ENCODE measurements at places on chromosomes 13 and 19. TPM values are rescaled to one million over a fixed set of nuclear protein-coding genes. Genes with fewer than 3 reads are reported as not detected.

- no peak for DNase-seq
Measured at GRCh38 chr13:100290165-100290801, 201.4 kb downstream of the PCCA start.

GRCh38 chr13:32728327-32728726 lies 142.1 kb downstream of the PDS5B start:
- no peak for DNase-seq

GRCh38 chr13:111353508-111353907 lies 33.1 kb downstream of the TEX29 start:
- no peak for DNase-seq

DNA sequence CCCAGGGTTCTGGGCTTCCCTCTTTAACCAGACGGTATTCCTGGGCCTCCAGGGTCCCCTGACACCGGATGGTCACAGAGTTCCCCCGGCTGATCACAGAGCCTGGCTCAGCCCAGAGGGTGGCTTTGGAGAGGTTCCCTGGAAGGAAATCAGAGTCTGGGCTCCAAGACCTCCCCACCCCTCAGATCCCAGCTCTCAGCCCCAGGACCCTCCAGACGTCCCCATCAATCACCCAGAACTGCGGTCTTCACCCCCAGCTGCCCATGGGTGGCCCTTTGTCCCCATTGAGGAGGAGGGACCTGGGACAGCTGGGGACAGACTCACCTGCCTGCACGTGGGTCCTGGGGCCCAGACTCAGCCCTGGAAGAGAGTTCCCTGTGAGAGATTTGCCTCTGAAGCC lies 955 bp downstream of the LILRA5 start:
- DNase-seq: no peak

GRCh38 chr19:18110609-18111232 lies 13.1 kb downstream of the MAST3 start:
- no peak for DNase-seq

DNA sequence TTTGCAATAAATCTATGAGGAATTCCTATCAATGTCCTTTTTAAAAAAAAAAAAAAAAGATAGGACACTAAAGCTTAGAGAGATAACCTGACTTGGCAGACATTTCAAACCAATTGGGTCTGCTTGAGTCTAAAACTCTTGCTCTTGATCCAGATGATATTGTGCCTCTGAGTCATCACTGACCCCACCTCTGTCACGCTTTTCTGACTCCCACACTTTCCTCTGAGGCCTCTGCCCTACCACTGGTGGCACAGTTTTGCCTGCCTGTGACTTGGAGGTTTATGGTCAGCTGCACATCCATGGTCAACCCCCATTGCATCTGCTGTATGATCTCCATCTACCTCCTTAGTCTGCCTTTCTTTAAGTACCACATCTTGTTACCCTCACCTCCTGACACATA lies 328.7 kb downstream of the SPRY2 start:
- DNase-seq: no peak

DNA sequence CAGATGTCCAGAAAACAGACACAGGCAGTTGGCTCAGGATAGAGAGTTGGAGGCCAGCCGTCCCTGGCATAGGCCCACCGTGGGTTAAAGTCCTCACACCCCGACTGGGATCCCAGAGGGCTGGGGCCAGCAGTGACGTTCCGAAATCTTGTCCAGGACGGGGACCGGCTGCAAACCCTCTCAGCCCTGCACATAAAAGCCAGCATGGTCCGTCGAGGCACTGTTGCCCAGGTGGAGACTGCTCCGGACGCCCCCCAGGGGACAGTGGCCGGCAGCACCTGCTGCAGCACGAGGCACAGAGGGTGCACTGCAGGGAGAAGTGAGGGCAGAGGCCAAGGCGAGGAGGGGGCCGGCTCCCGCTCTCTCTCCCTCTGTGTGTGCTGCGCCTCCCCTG lies 4.3 kb upstream of the IFNL2 start:
- DNase-seq: no peak

ZNF274 gene
- 34.1 TPM for total RNA-seq

IRGC gene
- not detected for total RNA-seq

HCN2 gene
- 0.58 TPM for total RNA-seq

MIR17HG gene
- 25.8 TPM for total RNA-seq
